ENCODE measurements at places on chromosomes 7 and 10. TPM values are rescaled to one million over a fixed set of nuclear protein-coding genes. Genes with fewer than 3 reads are reported as not detected.

The METTL27 gene
- total RNA-seq, result 1.6 TPM

GRCh38 chr7:2997014-2997413 lies 46.7 kb downstream of the CARD11 start:
- H3K36me3 ChIP-seq, result no peaks in the 10 kb centered on the region
- H3K4me1 ChIP-seq, result peaks cover 5% of the 10 kb centered on the region
- no peak overlapping the region for H3K4me3 ChIP-seq
- no peak for DNase-seq
- H3K27ac ChIP-seq, result no peak overlapping the region

GRCh38 chr7:110309941-110310340 lies 781.0 kb upstream of the LRRN3 start:
- no peaks in the 10 kb centered on the region for H3K4me1 ChIP-seq
- no peak for DNase-seq
- no peak overlapping the region for H3K4me3 ChIP-seq

GRCh38 chr7:47759056-47759706 lies 177.3 kb upstream of the TNS3 start:
- no peaks in the 10 kb centered on the region for H3K27me3 ChIP-seq
- H3K4me3 ChIP-seq, result no peak overlapping the region
- peaks cover 4% of the 10 kb centered on the region for H3K4me1 ChIP-seq
- H3K36me3 ChIP-seq, result no peaks in the 10 kb centered on the region
- DNase-seq, result no peak

DNA sequence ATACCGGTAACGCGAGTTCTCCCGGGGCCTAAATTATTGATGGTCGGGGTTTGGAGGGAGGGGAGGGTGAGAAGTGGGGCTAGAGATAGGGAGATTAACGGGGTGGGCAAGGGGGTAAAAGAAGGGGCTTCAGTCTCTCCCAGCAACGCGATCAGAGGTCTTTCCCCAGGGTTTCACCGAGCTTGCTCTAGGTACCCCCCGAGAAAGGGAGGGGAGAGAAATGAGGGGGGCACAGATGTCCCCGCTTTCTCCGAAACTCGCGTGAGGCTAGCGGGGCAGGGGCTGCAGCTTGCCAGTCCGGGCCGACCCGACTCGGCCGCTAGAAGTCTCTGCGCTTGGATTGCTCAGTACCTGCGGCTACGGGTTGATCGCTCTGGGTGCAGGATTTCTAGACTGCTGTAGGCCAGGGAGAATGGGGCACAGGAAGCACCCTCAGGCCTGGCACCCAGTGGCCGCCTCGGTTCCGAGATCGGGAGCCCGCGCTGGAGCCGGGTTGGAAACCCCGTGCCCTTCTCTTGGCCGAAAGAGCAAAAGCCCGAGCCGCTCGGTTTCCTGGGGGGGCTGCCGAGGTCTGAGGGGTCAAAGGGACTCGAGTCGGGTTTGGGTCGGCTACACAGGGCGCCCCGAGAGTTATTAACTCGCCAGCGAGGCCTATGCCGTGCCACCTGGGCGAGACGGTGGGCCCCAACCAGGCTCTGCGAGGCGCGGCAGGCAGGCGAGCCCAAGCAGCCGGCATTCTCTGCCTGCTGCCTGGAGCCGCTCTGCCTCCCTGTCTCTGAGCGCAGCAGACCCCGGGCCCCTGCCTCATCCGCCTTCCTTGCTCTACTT lies 3.1 kb downstream of the PAX2 start:
- no peak for DNase-seq
- H3K4me1 ChIP-seq, result peaks cover 8% of the 10 kb centered on the region
- H3K27ac ChIP-seq, result no peak overlapping the region
- H3K36me3 ChIP-seq, result no peaks in the 10 kb centered on the region

DNA sequence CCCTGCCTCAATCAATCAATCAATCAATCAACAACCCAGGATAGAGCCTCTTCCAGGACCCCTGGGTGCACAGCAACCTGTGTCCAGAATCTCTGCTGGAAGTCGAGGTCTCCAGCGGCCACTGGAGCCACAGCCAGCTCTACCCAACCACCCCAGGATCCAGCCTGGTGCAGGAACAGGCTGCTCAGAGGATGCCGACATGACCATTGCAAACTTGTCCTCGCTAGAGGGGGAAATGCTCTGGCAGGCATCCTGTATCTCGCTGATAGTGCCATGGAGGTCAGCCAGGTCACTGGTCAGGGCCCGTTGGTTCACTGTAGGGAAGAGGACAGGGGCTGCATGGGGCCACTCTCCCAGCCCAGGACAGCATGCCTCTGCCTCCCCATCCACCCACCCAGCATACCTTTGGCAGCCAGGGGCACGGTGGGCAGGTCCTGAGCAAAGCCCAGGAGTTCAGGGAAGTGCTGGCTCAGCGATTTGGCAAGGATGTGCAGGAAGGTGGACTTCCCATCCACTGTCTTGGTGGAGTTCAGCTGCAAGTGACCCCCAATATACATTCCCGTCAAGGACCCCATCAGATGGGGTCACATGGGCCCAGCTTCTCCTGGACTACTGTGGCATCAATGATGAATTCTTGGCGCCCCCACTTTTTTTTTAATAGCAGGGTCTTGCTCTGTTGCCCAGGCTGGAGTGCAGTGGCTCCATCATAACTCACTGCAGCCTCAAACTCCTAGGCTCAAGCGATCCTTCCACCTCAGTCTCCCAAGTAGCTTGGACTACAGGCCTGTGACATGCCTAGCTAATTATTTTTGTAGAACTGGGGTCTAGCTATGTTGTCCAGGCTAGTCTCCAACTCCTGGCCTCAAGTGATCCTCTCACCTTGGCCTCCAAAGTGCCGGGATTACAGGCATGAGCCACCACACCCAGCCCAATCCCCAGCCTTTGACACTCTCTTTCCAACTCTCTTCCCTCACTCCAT lies 49.4 kb downstream of the GRID2IP start:
- H3K27me3 ChIP-seq, result no peaks in the 10 kb centered on the region
- no peak overlapping the region for H3K4me3 ChIP-seq
- no peaks in the 10 kb centered on the region for H3K36me3 ChIP-seq
- H3K4me1 ChIP-seq, result peaks cover 6% of the 10 kb centered on the region

Measured in liver (tissue), 10 donors.